ENCODE measurements at places on chromosomes 5 and 9. TPM values are rescaled to one million over a fixed set of nuclear protein-coding genes. Genes with fewer than 3 reads are reported as not detected.

Gene ARHGEF28
- not detected for total RNA-seq

Gene ABLIM3
- not detected for total RNA-seq

Gene FAM153A
- 26.0 TPM for total RNA-seq

Gene SAPCD2
- 3.9 TPM for total RNA-seq

Gene BSPRY
- total RNA-seq: 7.7 TPM

Gene ST8SIA4
- 11.2 TPM for total RNA-seq

Gene SPATA31C1
- total RNA-seq: not detected

DNA sequence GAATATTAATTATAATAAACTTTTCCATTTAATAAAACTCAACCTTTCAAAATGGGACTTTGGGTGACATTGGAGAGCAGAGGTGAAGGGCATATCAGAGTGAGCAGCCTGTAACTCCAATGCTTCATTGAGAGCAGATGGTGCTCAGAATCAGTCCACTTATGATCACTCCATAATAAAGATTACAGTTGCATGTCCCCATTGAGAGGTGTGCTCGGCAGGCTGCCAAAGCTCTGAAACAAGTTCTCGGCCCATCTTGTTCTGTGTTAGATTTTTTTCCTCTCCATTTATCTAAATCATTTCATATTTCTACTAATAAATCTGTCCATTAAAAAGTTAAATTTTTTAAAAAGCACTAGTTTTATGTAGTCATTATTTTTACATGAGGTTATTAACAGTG, 1786.4 kb upstream of the WWC1 start:
- H3K27me3 ChIP-seq: no peaks in the 10 kb centered on the region
- no peak overlapping the region for H3K4me3 ChIP-seq
- H3K27ac ChIP-seq: no peak overlapping the region
- no peaks in the 10 kb centered on the region for H3K4me1 ChIP-seq
- H3K36me3 ChIP-seq: no peaks in the 10 kb centered on the region
- DNase-seq: no peak

- no peaks in the 10 kb centered on the region for H3K36me3 ChIP-seq
- no peaks in the 10 kb centered on the region for H3K4me1 ChIP-seq
- no peak overlapping the region for H3K27ac ChIP-seq
- H3K27me3 ChIP-seq: peaks cover 2% of the 10 kb centered on the region
Observed at GRCh38 chr9:16266648-16267276, 603.7 kb downstream of the BNC2 start.

DNA sequence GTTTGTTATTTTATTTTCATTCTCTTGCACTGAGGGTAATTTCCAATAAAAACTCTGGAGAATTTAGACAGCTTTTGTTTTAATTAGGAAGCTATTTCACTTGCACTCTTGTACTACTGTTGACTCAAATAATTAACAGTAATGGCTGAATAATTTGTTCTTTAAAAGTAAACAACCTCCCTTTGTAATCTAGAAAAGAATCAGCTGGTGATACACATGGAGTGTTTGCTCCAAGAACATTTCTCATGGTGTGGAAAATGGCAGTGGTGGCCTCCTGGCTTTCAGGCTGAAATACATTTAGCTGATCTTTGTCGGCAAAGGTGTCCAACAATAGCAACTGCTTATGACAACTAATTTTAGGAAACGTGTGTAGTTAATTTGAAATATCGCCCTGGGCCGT, 129.4 kb downstream of the C9orf152 start:
- no peak overlapping the region for H3K4me3 ChIP-seq
- peaks cover 12% of the 10 kb centered on the region for H3K4me1 ChIP-seq
- no peak overlapping the region for H3K27ac ChIP-seq
- no peak for DNase-seq

GRCh38 chr5:33343676-33344327, 97.0 kb upstream of the TARS1 start:
- H3K4me1 ChIP-seq: no peaks in the 10 kb centered on the region
- no peak for DNase-seq
- no peak overlapping the region for H3K27ac ChIP-seq
- H3K4me3 ChIP-seq: no peak overlapping the region
- H3K36me3 ChIP-seq: no peaks in the 10 kb centered on the region
- no peaks in the 10 kb centered on the region for H3K27me3 ChIP-seq

DNA sequence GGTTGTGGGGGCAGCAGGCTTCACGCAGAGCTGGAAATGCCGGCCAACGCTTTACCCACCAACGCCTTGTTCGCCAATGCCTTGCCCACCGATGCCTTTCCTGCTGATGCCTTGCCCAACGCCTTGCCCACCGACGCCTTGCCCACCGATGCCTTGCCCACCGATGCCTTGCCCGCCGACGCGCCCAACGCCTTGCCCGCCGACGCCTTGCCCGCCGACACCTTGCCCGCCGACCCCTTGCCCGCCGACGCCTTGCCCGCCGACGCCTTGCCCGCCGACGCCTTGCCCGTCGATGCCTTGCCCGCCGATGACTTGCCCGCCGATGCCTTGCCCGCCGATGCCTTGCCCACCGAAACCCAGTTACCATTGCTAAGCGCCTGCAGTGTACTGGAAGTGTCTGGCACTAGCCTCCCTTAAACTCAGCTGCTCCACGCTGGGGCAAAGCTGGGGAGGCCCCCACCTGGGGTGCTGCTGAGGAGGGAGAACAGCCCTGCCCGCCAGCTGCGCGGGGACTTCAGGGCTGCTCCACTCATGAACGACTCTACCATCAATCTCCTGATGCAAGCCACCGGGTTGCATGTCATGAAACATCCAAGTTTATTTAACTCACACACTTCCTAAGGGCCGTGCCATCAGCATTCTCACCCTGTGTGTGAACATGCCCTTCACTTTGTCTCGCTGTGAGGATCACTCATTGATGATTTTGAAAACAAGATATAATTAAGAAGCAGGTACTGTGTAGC, 1.8 kb downstream of the SLC6A18 start:
- H3K27me3 ChIP-seq: peaks cover 9% of the 10 kb centered on the region
- peaks cover 4% of the 10 kb centered on the region for H3K4me1 ChIP-seq
- no peak overlapping the region for H3K4me3 ChIP-seq
- no peak overlapping the region for H3K27ac ChIP-seq

GRCh38 chr5:181044093-181044599, 4.1 kb downstream of the BTNL9 start:
- DNase-seq: no peak
- no peak overlapping the region for H3K4me3 ChIP-seq
- peaks cover 44% of the 10 kb centered on the region for H3K27me3 ChIP-seq
- no peaks in the 10 kb centered on the region for H3K4me1 ChIP-seq

- no peak for DNase-seq
- H3K27me3 ChIP-seq: peaks cover 47% of the 10 kb centered on the region
- H3K27ac ChIP-seq: no peak overlapping the region
- H3K4me1 ChIP-seq: no peaks in the 10 kb centered on the region
Observed at GRCh38 chr5:35223787-35224395, 6.4 kb downstream of the PRLR start.

DNA sequence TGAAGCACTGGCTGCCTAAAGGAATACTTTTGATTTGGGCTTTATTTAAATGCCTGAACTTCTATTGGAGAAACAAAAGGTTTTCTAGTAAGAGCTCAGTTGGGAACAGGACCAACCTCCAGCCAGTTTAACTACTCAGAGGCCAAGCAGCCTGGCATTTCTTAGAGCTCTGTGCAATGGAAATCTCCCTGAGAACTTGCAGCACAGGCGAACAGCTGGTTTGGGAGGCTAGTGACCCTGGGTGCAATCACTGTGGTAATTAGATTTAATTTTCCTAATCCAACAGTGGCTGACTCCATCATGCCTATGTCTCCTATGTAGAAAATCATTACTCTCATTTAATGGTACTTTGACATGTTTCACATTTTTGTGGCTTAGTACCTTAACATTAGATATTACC, 1.0 kb upstream of the CDH6 start:
- H3K4me3 ChIP-seq: no peak overlapping the region
- H3K27ac ChIP-seq: no peak overlapping the region
- no peak for DNase-seq
- peaks cover 36% of the 10 kb centered on the region for H3K27me3 ChIP-seq
- H3K36me3 ChIP-seq: no peaks in the 10 kb centered on the region
- H3K4me1 ChIP-seq: peaks cover 8% of the 10 kb centered on the region

GRCh38 chr9:28301281-28301680, 728.0 kb upstream of the C9orf72 start:
- DNase-seq: no peak
- H3K4me3 ChIP-seq: no peak overlapping the region
- no peak overlapping the region for H3K27ac ChIP-seq
- H3K27me3 ChIP-seq: no peaks in the 10 kb centered on the region
- no peaks in the 10 kb centered on the region for H3K4me1 ChIP-seq

GRCh38 chr9:92576175-92576574, 40.4 kb upstream of the ECM2 start:
- H3K36me3 ChIP-seq: peaks cover 4% of the 10 kb centered on the region
- H3K4me1 ChIP-seq: no peaks in the 10 kb centered on the region
- no peaks in the 10 kb centered on the region for H3K27me3 ChIP-seq
- no peak overlapping the region for H3K4me3 ChIP-seq
- no peak for DNase-seq

- no peak overlapping the region for H3K27ac ChIP-seq
- H3K36me3 ChIP-seq: no peaks in the 10 kb centered on the region
- H3K4me1 ChIP-seq: no peaks in the 10 kb centered on the region
- DNase-seq: no peak
- H3K4me3 ChIP-seq: no peak overlapping the region
- H3K27me3 ChIP-seq: peaks cover 16% of the 10 kb centered on the region
Observed at GRCh38 chr9:79166005-79166404, 405.8 kb upstream of the TLE4 start.

DNA sequence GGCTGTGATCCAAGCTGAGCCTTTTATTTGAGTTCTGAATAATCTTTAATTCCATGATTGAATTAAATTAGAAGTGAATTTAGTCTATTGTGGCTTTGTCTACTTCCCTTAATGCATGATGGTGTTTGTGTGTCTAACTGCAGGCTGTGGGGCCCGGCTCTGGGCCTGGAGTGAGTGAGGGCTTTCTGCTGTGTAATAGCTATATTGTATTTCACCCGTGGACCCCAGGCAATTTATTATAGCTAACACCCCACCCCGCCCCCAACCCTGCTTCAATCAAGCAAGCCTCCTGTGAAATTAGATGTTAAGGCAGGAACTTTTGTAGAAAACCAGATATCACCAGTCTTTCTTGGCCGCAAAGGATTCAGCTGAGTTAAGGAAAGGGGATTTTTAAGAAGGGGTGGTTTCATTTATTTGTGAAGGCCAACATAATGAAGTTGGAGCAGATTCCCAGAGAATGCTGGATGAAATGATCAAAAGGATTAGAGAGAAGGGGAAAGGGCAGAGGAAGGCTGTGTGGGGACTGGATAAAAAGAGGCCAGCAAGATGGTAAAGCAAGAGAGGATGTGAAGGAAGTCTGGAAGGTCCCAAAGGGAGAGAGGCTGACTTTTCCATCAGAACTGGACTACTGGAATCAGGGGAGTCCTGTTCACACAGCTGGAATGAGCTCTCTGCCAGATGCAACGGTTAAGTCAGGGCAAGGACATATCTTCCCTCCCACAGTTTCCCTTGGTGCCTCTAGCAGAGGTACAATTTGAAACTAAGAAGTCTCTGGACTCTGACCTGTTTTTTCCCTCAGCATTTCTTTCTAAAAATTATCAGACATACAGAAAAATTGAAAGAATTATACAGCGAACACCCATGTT, 125.3 kb upstream of the SAP30L start:
- no peak overlapping the region for H3K27ac ChIP-seq
- DNase-seq: no peak

GRCh38 chr5:3593771-3594509, 1.7 kb upstream of the IRX1 start:
- peaks cover 68% of the 10 kb centered on the region for H3K27me3 ChIP-seq
- H3K4me3 ChIP-seq: no peak overlapping the region
- no peak for DNase-seq
- peaks cover 4% of the 10 kb centered on the region for H3K36me3 ChIP-seq
- peaks cover 14% of the 10 kb centered on the region for H3K4me1 ChIP-seq

Data from activated naive CD4-positive, alpha-beta T cell treated with anti-CD3 and anti-CD28 coated beads for 36 hours (primary cell).